Large intestine (tissue), 12 donors: ENCODE measurements at places on chromosomes 6 and 20. TPM values are rescaled to one million over a fixed set of nuclear protein-coding genes. Genes with fewer than 3 reads are reported as not detected.

SMOC2 gene
- polyA plus RNA-seq: 15.9 TPM

RHAG gene
- polyA plus RNA-seq: 1.3 TPM

KCNK17 gene
- 3.2 TPM for polyA plus RNA-seq

LGSN gene
- 0.04 TPM for polyA plus RNA-seq

CCDC170 gene
- polyA plus RNA-seq: 1.6 TPM

KCNS1 gene
- polyA plus RNA-seq: 1.2 TPM

PACRG gene
- 1.5 TPM for polyA plus RNA-seq

FERMT1 gene
- 21.4 TPM for polyA plus RNA-seq

PBOV1 gene
- polyA plus RNA-seq: not detected

EYA2 gene
- polyA plus RNA-seq: 0.72 TPM

ZNF391 gene
- polyA plus RNA-seq: 4.2 TPM

ZBTB12 gene
- polyA plus RNA-seq: 11.8 TPM

SLC22A2 gene
- polyA plus RNA-seq: 0.04 TPM

LTB gene
- polyA plus RNA-seq: 20.1 TPM

TFAP2C gene
- 0.06 TPM for polyA plus RNA-seq

HLA-G gene
- polyA plus RNA-seq: 0.06 TPM

REM1 gene
- polyA plus RNA-seq: 2.8 TPM

LY6G6F gene
- 0.07 TPM for polyA plus RNA-seq

FOXP4 gene
- polyA plus RNA-seq: 129 TPM

CDK19 gene
- polyA plus RNA-seq: 18.3 TPM

PPIL6 gene
- polyA plus RNA-seq: 3.8 TPM

ARMC12 gene
- 0.51 TPM for polyA plus RNA-seq

WFDC10B gene
- polyA plus RNA-seq: not detected

TRIM10 gene
- 6.6 TPM for polyA plus RNA-seq

MYL9 gene
- polyA plus RNA-seq: 537 TPM

COL11A2 gene
- polyA plus RNA-seq: 5.3 TPM

ENPP1 gene
- 9.5 TPM for polyA plus RNA-seq

CST5 gene
- polyA plus RNA-seq: 0.19 TPM

SLC17A2 gene
- polyA plus RNA-seq: 0.01 TPM

PARD6B gene
- 10.9 TPM for polyA plus RNA-seq

TJAP1 gene
- 43.1 TPM for polyA plus RNA-seq

DEFB124 gene
- polyA plus RNA-seq: 0.21 TPM

PPP1R3G gene
- polyA plus RNA-seq: 2.4 TPM

SLC2A10 gene
- polyA plus RNA-seq: 13.0 TPM

OSTM1 gene
- polyA plus RNA-seq: 20.4 TPM

TMEM151B gene
- polyA plus RNA-seq: 3.2 TPM

TCF15 gene
- polyA plus RNA-seq: 0.64 TPM

FGD2 gene
- 15.5 TPM for polyA plus RNA-seq

SOBP gene
- 4.6 TPM for polyA plus RNA-seq

TRMT6 gene
- polyA plus RNA-seq: 10.6 TPM

TMEM200A gene
- 49.8 TPM for polyA plus RNA-seq

TRIM31 gene
- 5.7 TPM for polyA plus RNA-seq

KCNK5 gene
- polyA plus RNA-seq: 31.4 TPM

ENPP3 gene
- polyA plus RNA-seq: 43.7 TPM

MYO6 gene
- polyA plus RNA-seq: 88.6 TPM

ADGRF1 gene
- polyA plus RNA-seq: 1.2 TPM

CLPSL2 gene
- not detected for polyA plus RNA-seq
